ENCODE measurements at places on chromosomes 6 and 20. TPM values are rescaled to one million over a fixed set of nuclear protein-coding genes. Genes with fewer than 3 reads are reported as not detected.

DNA sequence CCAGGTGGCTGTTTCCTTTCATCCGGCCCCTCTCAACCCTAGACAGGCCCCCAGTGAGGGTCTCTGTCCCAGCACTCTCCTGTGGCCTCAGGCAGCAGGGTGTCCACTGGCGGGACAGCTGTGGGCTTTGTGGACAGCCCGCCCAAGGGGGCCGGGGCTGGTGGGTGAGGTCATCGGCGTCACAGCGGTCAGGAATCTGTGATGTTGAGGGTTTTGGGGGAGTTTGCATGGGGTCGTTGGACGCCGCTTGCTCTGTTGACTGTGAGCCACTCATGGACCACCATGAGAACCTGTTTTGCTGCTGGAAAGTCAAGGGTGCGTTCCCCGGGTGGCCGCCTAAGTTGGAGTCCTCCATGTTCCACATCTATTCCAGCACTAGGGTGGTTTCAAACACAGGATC, 146.4 kb downstream of the DTNBP1 start:
- DNase-seq: no peak

GRCh38 chr6:77025736-77026223, 437.5 kb downstream of the HTR1B start:
- DNase-seq: no peak

DNA sequence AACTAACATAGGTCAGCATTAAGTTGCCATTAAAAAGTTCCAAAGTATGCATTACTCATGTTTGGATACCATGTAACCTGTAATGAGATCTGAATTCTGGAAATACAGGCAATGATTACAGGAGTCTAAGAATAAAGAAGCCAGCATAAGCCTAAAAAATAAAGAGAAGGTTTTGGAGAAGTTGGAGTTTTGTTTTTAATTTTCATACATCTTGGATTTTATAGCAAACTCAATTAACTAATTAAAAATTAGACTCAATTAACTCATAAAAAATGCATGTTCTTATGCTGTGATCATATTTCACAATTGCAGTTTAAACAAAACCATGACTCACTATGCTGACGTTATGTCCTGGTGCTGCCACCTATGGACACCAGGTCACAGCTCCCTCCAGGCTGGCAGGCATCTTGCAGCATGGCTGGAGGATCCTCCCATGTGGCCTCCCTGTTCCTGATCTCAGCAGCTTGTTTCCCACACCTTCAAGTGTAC, 648.8 kb upstream of the AGPAT4 start:
- DNase-seq: no peak

GRCh38 chr20:41011551-41012067, 17.0 kb upstream of the TOP1 start:
- DNase-seq: no peak

DNA sequence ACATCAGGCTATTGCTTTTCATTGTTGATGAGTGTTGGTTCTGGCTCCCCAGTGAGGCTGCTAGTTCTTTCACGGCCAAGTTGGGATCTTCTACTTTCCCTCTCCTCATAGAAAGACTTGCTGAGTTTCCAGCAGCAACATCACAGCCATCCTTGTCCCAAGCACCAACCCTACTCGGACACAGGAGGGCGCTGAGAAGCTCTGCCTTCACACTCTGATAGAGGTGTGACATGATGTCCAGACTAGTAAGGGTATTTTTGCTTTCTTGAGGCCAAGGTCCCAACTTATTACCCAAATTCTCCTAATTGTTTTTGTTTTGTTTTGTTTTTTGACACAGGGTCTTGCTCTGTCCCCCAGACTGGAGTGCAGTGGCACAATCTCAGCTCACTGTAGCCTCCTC, 3.0 kb upstream of the GCM1 start:
- DNase-seq: no peak

- DNase-seq: no peak
Observed at GRCh38 chr20:23138682-23139081, 52.6 kb upstream of the CD93 start.

DNA sequence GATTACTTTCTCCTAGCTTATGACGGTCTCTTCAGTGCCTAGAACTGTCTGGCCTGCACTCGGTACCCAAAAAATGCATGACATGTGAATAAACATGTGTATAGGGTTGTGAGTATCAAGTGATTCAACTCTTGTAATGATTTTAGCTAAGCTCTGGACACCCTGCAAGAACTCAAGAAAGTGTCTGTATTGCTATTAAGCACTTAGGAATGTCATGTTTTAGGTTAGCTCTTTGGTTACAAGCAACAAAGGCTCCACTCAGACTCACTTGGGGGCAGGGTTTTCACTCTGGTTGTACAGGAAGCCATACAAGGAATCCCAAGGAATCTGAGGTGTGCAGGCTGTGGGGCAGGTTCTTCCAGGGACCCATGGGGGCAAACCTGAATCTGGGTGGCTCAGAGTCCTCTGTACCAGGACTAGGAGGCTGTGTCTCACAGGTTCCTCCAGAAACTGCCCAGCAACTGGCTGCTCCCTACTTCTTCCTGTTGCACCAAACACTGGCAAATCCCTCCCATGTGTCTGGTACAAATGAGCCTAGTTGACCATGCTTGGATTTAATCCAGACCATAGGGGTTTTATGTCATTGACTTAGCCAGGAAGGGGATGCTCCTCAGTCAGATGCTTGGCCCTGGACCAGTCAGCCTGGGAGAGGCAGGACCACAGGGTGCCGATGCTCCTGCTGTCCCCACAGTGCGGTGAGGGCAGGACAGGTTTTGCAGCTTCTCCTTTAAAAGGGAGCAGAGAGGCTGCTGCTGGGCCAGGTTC, 77.9 kb upstream of the CDH4 start:
- no peak for DNase-seq

DNA sequence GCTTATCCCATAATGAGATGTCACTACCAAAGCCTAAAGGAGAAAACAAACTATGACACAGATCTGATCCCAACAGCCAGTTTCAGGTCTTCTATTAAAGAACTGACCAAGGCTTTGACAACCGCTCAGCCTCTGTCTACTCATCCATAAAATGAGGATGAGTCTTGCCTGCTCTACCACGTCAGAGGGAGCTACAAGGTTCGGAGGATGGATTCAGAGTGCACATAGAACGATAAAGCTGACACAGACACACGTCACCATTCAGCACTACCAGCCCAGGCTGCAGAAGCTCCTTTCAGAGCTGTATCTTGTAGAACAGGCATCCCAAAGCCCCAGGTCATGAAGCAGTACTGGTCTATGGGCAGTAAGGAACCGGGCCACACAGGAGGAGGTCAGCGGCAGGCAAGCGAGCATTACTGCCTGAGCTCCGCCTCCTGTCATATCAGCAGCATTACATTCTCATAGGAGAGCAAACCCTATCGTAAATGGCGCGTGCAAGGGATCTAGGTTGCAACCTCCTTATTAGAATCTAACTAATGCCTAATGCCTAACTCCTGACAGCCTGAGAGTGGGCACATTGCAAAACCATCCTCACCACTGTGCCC, 25.1 kb downstream of the KIF16B start:
- no peak for DNase-seq

DNA sequence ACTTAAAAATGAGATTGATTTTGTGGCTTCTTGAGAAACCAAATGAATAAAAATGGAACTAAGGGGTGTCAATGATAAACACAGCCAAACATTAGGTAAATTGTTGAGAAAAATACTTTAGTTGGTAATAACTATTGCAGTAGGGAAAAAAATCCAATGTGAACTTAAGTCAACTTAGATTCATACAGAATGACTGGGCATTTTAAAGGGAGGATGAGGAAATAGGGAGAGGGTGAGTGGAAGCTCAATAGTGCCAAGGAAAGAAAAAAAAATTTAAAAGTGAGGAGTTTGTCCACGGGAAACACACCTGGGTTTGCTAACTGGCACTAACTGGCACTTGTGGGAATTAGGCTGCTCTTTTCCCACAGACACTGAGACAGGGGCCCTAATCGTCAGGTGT, 26.2 kb upstream of the PGK2 start:
- no peak for DNase-seq

DNA sequence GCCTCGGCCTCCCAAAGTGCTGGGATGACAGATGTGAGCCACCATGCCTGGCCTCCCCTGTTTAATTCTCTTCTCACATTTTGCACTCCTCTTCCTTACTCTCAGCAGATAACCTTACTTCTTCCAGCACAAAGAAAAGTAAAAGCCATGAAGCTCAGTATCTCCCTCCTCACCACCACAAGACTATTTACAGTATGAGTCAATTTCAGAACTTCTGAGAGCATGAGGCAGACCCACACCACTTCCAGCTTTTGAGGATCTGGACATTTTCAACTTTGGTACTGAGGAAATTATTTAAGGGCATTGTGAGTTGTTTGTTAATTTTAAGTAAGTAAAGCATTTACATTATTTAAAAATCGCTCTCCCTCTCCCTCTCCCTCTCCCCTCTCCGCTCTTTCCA, 8.0 kb upstream of the SNX3 start:
- DNase-seq: no peak

DNA sequence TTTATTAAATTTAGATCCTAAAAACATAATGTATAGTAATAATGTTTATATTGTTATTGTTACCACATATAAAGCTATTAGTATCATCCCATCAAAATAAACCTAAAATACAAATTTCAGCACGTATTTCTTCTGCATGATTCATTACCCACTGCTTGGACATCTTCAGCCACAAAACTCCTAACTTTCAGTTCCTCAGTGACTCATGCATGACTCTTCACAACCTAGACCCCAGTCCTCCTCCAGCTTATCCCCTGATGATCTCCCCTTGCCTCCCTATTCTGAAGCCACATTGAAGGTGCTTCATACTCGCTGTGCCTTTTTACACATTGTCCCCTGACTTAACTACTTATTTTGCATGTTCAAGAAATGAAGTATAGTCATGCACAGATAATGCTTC, 11.2 kb upstream of the GPRC6A start:
- no peak for DNase-seq

DNA sequence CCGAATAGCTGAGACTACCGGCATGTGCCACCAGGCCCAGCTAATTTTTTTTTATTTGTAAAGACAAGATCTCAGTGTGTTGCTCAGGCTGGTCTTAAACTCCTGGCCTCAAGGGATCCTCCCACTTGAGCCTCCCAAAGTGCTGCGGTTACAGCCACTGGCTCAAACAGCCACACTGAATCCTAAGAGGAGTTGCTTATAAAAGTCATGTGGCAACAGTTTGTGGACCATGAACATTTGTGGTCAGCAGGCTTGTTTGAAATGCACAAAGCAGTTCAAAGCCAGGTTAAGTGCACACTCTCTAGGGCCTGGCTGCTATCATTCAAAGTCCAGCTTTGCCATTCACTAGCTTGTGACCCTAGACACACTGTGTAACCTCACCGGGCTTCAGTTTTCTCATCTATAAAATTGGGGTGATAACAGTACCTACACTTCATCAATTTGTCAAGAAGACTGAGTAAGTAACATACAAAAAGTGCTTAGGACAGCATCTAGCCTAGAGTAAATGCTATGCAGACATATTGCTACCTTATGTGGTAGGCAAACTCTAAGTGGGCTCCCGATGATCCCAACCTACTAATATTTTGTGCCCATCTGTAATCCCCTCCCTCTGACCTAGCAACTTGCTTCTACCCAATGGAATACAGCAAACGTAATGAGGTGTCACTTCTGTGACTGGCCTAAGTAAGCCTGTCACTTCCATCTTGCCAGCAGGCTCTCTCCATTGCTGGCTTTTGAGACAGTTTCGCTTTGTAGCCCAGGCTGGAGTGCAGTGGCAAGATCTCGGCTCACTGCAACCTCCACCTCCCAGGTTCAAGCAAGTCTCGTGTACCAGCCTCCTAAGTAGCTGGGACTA, 122.9 kb downstream of the ZMYND8 start:
- DNase-seq: no peak

The SLC52A3 gene
- polyA plus RNA-seq: not detected

The ZGPAT gene
- 42.3 TPM for polyA plus RNA-seq

The RTN4IP1 gene
- polyA plus RNA-seq: 6.0 TPM

The APOBEC2 gene
- polyA plus RNA-seq: not detected

The COX4I2 gene
- not detected for polyA plus RNA-seq

All from naive thymus-derived CD8-positive, alpha-beta T cell (primary cell).